ENCODE measurements at places on chromosomes 1 and 21.

DNA sequence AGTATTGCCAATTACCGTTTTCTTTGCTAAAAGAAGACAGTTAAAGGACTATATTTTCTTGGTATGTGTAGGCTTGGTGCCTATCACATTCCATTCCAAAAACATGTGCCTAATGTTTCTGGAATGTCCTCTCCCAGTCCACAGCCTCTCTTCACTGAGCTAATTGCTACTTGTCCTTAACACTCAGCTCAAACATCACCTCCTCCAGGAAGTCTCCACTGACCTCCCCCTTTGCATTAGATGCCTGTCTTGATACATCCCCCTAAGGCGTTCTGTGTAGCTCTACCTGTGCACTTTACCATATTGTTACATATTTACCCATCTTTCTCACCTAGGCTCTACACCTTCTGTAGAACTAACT, 195.6 kb upstream of the CAMK1G start:
- no peak for DNase-seq

DNA sequence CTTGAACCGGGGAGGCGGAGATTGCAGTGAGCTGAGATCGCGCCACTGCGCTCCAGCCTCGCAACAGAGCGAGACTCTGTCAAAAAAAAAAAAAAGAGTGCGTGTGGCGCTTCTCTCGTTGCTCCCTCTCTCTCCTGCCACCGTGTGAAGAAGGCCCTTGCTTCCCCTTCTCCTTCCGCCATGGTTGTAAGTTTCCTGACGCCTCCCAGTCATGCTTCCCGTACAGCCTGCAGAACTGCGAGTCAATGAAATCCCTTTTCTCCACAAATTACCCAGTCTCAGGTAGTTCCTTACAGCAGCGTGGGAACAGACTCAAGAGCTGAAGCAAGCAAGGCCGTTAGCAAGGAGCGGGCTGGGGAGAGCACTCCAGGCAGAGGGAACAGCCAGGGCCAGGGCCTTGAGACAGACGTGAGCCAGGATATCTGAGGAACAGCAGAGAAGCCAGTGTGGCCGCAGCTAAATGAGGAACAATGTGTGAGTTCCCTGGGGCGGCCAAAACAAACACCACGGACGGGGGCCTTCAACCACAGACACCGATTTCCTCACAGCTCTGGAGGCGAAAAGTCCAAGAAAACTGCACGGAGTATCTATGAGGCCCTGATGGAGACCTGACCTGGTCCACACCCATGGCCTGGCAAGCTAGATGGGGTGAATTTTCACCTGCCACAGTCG, 54.2 kb upstream of the ETS2 start:
- no peak for DNase-seq

DNA sequence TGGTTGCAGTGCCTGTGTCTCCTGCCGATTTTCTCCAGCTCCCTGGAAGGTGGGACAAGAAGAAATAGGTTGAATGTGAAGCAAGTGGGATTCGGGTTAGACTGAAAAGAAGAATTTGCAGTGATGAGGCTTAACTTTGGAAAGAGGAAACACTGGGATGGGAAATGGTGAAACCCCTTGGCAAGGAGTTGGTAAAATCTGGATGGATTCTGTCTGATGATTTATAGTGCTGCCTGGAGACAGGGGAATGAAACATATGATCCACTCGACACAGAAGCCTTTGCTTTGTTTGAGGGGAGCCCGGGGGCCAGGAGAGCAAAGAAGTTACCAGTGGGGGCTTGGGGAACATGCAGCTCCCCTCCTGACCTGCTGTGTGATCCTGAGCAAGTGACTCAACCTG, 67.2 kb downstream of the UBIAD1 start:
- DNase-seq = no peak

- DNase-seq = no peak
Measured at GRCh38 chr1:99645203-99645602, 710 bp upstream of the PALMD start.

DNA sequence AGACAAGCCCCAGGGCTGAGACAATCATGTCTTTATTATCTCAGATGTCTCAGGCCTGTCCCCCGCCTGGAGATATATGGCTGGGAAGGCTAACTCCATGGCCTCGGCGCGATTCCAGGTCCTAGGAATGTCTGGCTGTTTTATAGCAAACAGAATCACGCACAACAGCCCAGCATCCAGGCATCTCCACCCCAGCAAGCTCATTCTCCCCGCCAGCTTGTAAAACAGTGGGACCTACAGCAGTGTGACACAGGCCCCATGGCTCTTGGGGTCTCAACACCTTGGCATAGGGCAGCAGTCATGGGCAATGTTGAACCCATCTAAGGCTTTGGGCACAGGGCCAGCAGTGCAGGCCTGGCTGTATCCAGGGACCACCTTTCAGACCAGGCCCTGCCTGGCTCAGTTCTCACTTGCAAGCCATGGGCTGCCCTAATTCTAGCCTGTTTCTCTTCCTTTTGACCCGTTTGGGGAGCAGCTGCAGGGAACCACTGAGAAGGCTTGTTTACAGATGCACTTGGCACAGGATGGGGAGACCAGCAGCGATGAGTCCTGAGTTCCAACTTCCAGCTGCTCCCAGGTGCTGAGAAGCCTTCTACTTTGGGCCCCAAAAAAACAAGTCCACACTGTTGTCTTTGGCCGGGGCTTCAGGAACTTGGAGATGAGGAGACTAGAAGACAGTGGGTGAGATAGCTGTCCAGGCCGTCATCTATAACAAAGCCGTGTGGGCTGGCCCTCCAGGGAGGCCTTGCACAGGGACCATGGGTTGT, 34.4 kb downstream of the WNT4 start:
- no peak for DNase-seq
